ENCODE measurements at places on chromosomes 5 and 9.

DNA sequence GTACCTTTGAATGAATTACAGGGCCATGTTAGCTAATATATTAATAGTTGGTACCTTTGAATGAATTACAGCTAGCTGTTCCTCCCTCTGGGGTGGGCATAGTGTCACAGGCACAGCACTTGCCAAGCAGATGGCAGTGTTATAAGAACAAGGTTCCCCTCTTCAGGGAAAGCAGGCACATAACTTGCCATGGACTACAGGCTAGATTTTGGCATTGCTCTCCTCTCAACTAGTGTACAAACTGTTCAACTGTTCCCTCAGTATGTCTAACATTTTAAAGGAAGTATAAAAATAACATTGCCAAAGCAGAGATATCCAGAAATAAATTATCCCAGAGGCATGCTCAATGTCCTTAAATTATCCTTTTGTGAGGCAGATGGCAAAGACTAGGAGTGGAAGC is 33.7 kb downstream of the ABITRAM start:
- no peak for DNase-seq

DNA sequence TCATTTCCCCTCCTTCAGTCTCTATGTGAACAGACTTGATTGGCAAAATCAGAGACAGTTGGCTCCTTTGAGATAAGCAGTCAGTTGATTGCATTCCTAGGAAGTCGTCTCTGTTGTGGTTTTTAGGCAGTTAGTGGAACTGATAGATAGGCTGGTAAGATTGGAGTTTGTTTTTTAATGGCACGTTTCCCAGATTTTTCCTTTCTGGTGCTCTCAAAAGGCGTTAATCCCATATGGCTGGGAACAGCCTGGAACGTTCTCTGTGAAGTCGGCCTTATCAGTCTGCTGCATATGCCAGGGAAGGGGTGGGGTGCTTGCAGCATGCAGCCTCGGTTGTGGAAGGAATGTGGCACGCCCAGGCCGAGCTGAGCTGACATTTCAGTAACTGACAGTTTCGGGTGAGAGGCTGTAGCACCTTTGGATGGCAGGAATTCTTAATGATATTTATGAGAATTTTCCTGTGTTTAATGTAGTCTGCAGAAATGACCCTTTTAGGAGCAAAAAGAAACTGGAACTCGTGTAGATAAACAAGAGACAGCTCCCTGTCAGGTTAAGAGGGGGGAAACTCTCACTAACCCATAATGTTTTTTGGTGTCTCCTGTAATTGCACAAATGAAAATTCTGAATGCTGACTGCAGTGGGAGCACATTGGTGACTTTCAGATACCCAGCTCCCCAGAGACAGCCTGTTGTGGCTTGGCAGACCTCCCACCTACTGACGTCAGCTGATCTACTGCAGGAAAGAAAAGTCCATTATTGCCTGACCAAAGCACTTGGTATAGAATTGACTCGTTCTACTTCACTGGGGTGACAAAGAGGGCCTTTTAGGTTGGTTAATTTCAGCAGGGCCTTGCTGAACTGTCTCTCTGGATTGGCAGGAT is 6.3 kb downstream of the SPTAN1 start:
- DNase-seq: peak; percentile 64

- DNase-seq: no peak
These were observed 1860.7 kb upstream of the WWC1 start for GRCh38 chr5:166430491-166431319.

DNA sequence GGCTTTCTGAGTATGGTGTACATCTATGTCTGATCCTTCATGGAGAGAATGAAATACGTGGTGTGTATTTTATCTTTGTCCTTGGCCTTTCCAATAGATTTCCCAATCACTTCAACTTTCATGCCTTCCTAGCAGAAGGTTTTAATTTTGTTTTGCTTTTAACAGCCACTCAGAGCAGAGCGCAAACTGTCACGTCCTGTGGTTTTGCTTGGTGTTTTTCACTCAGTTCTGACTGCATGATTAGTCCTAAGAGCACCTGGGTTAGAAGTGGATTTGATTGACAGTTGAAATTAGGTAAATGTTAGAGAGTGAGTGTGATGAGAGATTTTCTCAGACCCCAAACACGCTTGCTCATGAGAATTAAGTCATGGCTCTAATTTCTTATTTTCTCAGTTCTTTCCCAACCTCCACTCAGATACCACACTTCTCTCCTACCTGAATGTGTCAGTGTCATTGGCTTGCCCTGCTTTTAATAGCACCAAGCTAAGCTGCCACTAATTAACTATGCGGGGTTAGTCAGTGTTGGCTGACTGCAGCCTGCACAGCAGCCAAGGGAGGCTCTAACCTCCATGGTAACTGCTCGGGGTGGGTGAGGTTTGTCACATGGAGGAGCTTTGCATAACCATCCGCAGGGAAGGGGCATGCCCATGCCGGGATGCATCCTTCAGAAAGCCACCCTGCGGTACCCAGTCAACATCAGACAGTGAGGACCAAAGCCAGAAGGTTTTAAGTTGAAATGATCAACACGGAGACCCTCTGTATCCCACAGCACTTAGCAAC is 173.4 kb downstream of the NR3C1 start:
- peak; percentile 68 for DNase-seq

GRCh38 chr5:6087576-6087975 is 290.8 kb downstream of the MED10 start:
- DNase-seq: no peak

GRCh38 chr5:135392256-135392655 is 6.8 kb downstream of the MACROH2A1 start:
- peak; percentile 80 for DNase-seq

GRCh38 chr5:15571081-15571480 is 71.1 kb downstream of the FBXL7 start:
- DNase-seq: no peak

GRCh38 chr5:9140202-9140601 is 405.7 kb downstream of the SEMA5A start:
- no peak for DNase-seq

GRCh38 chr5:124668353-124669299 is 77.8 kb downstream of the ZNF608 start:
- no peak for DNase-seq

GRCh38 chr5:97778451-97778850 is 595.4 kb upstream of the RIOK2 start:
- no peak for DNase-seq

DNA sequence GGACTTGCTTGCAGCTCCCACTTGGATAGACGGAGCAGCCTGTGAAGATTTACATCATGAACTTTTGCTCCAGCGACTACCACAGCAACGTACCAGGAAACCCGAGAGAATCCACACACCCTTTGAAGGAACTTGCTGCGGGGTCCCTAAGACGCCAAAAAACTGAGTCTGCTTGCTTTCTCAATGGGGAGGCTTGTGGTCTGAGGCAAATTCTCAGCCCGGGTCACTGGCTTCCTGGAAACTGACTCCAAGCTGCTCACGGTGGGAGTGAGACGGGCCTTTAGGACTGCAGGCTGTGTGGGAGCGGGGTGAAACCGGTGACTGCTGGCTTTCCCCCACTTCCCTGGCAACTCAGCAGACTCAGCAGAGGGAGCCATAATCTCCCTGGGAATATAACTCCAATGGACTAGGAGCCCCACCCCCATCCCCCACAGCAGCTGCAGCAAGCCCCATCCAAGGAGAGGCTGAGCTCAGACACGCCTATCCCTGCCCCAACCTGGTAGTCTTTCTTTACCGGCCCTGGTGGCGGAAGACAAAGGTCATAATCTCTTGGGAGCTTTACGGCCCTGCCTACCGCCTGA is 466.0 kb downstream of the CAAP1 start:
- no peak for DNase-seq

- no peak for DNase-seq
These were observed 95.9 kb downstream of the CDH9 start for GRCh38 chr5:26942481-26942880.

DNA sequence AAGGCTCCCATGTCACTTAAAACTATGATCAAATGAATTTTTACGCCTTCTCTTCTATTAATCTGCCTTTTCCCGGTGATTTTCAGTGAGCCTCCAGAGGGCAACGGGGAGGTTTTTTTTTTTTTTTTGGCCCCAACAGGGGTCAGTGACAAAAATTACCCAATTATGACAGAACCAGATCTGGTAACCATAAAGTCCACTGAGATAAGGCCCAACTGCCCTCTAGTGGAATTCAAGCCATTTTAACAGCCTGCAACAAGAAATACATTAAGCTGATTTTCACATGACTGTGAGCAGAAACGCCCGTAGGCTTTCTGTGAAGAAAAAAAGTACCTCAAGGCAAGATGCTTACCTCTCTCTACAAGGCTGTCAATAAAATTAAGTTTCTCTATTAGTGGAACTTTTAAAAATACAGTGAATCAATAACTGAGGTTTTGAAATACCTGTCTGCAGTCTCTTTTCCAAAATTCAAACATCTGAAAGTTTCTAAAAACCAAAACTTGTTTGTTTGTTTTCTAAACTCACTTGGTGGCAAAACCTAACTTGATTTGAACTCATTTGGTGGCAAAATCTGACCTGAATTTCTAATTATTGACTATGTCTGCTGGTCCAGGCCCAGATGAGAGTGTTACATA is 49.7 kb upstream of the FST start:
- no peak for DNase-seq

DNA sequence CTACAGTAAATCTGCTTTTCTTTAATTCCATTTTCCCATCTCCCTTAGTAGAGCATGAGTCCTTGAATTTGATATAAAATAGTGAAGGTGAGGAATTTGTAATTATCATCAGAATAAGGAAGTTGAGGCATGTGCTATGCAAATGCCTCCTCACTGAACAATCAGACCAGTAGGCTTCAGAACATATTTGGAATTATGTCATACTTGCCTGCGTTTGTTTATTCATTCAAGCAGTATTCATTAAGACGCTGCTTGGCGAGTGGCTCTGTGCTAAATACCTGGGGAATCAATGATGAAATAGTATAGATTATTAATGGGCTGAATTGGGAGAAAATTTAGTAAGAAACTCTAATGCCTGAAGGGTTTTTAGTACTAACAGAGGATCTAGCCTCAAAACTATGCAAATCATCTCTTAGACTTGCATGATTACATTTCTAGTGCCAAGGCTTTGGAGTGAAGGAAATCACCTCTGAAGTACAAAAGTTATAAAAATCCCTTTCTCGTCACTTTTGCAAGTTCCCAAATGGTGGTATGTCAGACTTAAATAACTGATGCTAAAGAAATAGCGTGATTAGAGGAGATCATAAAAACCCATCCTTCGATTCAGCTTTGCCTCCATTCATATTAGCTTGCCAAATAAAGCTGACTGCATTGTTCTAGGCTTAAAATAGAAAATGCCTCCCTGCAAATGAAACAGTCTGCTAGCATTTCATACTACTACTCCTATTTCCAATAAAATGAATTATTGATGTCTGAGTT is 141.7 kb downstream of the PCSK5 start:
- no peak for DNase-seq

GRCh38 chr9:34653151-34654072 is 1.4 kb downstream of the IL11RA start:
- no peak for DNase-seq

DNA sequence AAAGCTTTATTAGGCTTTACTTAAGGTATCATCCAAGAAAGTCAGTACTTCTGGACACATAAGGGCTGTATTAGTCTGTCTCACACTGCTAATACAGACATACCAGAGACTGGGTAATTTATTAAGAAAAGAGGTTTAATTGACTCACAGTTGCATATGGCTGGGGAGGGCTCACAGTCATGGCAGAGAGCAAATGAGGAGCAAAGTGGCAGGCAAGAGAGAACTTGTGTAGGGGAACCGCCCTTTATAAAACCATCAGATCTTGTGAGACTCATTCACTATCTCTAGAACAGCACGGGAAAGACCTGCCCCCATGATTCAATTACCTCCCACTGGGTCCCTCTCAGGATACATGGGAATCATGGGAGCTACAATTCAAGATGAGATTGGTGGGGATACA is 49.2 kb upstream of the SLC44A1 start:
- no peak for DNase-seq

- DNase-seq: peak; percentile 48
These were observed 16.0 kb upstream of the ZCCHC7 start for GRCh38 chr9:37104183-37104889.

- no peak for DNase-seq
These were observed 20.5 kb downstream of the RUSC2 start for GRCh38 chr9:35510383-35510753.

GRCh38 chr5:108255468-108255867 is 126.4 kb downstream of the FBXL17 start:
- no peak for DNase-seq

DNA sequence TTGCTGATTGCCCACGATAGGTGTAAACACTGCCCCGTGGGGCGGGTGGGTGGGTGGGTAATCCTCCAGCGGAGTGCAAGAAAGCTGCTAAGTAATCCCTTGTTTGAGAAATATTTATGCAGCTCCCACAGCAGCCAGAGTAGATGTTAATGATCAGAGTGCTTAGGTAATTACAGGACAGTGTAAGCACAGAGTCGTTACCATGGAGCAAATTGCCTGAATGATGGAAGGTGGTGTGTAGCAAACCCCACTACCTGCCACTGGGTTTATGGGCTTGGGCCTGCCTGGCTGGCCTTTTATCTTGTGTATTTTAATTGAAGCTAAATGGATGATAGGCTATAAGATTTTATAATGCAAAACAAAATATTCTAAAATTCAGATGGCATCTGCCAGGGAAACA is 110.0 kb downstream of the COL5A1 start:
- DNase-seq: no peak

GRCh38 chr9:100856238-100856637 is 172.3 kb upstream of the PLPPR1 start:
- no peak for DNase-seq

GRCh38 chr5:113271015-113271414 is 163.8 kb downstream of the TSSK1B start:
- no peak for DNase-seq

GRCh38 chr9:18245911-18246310 is 228.0 kb upstream of the ADAMTSL1 start:
- no peak for DNase-seq

DNA sequence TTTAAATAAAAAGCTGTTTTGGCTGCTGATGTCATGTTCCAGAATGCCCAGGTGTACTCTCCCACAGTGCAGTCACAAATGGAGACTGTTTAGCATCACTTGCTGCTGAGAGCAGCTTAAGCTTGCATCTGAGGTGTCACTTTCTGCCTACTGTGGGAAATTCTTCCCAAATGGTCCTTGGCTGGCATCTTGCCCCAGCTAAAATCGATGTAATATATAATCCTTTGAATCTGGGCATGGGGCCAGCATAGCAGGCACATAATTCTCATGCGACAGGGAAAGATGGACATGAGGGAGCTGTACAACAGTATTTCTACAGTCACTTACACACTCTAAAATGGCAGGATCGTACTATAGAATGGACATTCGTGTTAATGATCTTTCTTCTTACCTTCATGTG is 144.3 kb downstream of the MACIR start:
- DNase-seq: no peak

DNA sequence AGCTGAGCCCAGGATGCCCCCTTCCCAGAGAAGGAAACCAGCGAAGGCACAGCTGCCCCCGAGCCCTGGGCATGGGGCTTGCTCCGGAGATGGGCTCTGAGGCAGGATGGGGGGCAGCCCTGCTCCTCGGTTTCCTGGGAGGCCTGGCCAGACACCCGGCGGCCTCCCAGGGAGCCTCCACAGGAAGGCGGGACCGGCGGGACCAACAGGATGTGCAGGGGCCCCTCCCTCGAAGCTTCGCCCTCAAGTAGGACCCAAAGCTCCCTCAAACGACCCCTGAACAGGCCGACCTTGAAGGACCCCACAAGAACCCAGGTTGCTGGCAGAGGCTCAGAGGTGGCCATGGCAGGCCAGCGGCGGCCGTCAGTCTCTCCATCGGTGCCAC is 11.7 kb downstream of the EXD3 start:
- DNase-seq: no peak

- no peak for DNase-seq
These were observed 209.1 kb downstream of the TARS1 start for GRCh38 chr5:33649549-33650482.

- no peak for DNase-seq
These were observed 3.2 kb downstream of the ROR2 start for GRCh38 chr9:91946653-91947488.

GRCh38 chr5:96256795-96257470 is 176.1 kb downstream of the PCSK1 start:
- peak; percentile 50 for DNase-seq
